ENCODE measurements at places on chromosomes 16 and 17.
A peak's percentile ranks its signal among the peaks of the same experiment; 100 is the strongest.

DNA sequence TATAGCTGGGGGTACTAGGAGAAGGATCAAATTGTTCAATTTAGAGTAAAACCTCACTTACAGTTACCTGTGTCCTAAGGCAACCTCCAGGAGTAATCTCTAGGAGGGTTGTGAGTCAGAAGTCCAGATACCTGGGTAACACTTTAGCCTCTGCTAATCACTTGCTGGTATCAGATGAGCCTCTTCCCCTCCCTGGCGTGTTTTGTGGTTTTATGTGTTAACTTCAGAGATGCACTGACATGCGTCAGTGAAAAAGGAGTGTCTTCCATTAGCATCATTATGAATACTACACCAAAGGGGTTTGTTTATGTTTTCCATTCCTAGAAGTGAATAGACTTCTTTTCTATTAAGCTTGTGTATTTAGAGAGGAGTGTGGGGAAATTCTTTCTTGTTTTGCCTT is 208.2 kb downstream of the FTO start:
- no peak for DNase-seq

GRCh38 chr16:12016291-12016947 is 39.9 kb downstream of the SNX29 start:
- DNase-seq: no peak

- no peak for DNase-seq
Measured at GRCh38 chr17:61208301-61209105, 191.1 kb upstream of the TBX2 start.

- DNase-seq: no peak
Measured at GRCh38 chr17:62591333-62591732, 36.1 kb upstream of the MRC2 start.

DNA sequence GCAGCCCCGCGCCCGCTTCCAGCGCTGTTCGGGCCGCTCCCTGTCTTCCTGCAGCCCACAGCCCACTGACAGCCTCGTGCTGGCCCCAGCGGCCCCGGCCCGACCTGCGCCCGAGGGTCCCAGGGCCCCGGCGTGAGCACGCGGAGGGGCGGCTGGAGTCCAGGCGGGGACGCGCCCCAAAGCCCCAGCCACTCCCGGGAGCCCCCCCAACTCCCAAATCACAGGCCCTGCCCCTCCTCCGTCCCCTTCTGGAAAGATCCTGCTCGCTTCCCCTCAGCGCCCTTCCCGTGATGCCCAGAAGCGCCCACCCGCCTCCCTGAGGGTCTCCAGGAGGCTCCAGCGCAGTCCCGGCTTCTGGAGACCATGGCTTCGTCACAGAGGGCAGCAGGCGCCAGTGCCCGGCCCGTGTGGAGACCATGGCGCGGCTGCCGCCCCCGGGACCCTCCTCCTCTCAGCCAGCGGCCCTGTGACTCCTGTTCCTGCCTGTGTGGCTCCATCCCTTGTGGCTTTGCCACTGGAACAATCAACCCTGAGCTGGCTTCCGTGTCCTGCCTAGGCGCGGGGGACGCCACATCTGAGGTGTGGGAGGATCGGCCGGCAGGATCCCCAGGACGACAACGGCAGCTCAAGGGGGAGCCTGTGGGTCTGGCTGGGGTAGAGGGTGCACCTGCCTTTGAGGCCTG is 3.9 kb downstream of the UTS2R start:
- DNase-seq: no peak

DNA sequence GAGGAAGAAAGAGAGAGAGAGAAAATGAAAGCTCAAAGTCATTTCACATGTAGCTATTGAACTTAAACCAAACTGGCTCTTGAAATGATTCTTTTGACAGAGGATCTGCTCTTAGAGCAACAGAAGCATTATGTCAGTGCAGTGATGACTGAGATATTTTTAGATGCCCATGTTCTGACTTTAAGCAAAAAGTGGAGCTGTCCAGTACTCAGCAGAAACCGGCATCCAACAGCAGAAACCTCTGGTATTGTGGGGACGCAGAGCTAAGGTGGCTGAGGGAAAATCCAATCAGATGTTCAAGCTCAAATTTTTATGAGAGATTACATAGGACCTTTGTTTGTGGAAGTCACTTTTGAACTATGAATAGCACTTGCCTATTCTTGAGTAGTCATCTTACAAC is 69.8 kb upstream of the ANKFN1 start:
- DNase-seq: no peak

DNA sequence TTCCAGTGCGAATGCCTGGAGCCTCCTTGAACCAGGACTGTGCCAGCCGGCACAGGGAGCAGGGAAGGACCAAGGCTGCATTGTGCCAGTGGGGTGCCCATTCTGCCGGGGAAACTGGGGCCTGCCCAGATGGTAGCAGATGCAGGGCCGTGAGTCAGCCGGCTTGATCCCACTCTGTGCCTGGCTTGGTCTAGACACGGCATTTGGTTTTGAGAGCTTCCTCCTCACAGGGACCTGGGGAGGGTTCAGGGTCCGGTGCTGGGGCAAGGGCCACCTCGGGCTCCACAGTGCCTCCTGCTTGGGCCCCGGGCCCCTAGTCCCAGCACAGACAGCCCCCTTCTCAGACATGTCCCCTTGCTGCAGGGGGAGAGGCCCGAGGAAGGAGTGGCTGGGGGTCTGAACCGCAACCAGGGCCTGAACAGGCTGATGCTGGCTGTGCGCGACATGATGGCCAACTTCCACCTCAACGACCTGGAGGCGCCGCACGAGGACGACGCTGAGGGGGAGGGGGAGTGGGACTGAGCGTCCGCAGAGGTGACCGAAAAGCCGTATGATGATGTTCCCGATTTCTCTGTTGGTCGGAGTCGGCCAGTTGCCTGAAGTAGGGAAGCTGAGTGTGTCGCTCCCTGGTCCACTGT is 7.8 kb upstream of the MC1R start:
- no peak for DNase-seq

- DNase-seq: no peak
Measured at GRCh38 chr16:15686287-15686686, 36.2 kb downstream of the NDE1 start.

DNA sequence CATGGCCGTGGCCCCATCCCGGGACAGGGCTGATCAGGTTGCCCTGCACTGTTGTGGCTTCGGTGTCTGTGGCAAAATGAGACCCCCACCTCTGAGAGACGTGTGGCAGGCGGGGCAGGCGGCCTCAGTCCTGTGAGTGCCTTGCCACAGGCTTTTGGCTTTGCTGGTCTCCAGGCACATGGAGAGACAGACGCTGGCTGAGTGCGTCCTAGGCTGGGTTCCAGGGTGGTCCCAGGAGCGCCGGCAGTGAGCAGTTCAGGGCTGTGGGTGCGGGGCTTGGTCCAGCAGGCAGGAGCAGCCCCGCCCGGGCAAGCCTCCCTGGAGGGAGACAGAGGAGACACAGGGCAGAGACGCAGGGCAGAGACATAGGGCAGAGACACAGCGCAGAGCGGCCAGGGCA is 29.2 kb downstream of the SOX8 start:
- DNase-seq: no peak

DNA sequence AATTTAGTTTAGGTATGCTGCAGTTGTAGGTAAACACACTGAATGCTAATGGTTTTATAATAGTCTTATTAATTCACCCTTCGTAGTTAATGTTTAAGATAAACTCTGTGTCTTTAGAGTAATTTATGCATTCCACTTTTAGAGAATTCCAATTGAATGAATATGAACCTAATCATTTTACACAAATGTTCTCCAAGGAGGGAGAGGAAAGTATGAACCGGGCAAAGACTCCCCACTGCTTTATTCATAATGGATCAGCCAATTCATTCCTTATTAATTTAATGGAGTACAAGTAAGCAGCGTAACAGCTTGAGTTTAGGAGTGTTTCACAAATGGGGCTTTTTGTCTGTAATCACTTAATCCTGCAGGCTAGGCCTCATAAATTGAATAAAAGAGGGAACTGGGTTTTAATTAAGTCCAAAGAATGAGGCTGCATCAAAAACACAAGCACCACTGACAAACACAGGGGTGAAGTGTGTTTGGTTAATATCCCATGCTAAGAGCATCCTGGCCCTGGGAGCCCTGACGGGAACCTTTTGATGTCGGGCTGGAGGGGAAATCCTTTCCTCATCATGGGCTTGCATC is 375.7 kb upstream of the DYNLRB2 start:
- DNase-seq: no peak

DNA sequence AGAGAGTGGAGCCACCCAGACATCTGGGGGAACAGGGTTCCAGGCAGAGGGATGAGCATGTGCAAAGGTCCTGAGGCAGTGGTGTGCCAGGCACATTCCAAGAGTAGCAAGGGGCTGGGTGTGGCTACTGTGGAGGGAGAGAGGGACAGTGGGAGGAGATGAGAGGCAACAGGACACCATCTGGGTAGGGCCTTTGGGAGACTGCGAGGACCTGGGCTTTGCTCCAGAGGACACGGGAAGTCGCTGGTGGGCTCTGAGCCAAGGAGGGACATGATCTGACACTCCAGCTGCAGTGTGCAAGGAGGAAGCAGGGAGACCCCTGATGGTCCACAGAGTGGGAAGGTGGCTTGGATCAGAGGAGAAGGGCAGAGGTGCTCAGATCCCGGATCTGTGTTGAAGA is 56.7 kb upstream of the MED9 start:
- DNase-seq: no peak

- no peak for DNase-seq
Measured at GRCh38 chr16:2713523-2713922, 6.5 kb downstream of the PRSS27 start.

GRCh38 chr17:43789482-43789881 is 9.2 kb downstream of the CFAP97D1 start:
- no peak for DNase-seq

- DNase-seq: peak; percentile 79
Measured at GRCh38 chr17:42472709-42473521, 14.2 kb downstream of the ATP6V0A1 start.

DNA sequence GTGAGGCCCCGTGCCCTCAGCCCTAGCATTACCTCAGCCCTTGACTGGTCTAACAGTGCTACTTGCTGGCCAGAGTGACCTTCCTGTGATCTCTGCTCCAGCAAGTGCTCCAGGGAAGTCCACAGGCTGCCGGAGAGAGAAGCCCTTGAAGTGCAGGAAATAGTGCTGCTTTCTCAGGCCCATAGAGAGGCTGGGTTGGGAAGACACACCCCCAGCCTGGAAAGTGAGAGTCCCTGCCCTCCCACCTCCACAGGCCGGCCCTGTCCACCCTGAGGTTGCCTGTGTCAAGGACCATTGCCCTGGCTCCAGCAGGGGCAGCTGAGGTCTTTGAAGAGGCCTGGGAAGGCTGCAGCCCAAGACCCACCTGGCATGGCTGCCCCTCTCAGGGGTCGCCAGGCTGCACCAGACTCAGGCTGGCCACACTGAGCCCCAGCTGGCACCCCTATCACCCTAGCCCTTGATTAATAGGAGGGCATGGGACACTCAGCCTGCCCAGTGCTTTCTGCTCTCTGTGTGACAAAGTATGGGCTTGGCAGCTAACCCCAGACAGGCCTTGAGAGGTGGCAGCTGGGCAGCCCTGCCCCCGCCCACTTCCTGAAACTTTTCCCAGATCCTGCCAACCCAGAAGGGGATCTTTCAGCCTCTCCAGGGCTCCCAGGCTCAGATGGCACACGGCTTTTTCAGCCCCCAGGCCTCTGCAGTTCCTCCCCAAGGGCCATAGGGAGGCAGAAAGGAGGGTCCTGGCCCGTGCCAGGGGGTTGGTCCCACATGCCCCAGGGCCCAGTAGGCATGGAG is 21.7 kb downstream of the ATP6V0D1 start:
- no peak for DNase-seq

GRCh38 chr17:17203173-17203730 is 2.9 kb downstream of the PLD6 start:
- DNase-seq: no peak

GRCh38 chr16:85861095-85861825 is 37.7 kb upstream of the IRF8 start:
- DNase-seq: no peak

DNA sequence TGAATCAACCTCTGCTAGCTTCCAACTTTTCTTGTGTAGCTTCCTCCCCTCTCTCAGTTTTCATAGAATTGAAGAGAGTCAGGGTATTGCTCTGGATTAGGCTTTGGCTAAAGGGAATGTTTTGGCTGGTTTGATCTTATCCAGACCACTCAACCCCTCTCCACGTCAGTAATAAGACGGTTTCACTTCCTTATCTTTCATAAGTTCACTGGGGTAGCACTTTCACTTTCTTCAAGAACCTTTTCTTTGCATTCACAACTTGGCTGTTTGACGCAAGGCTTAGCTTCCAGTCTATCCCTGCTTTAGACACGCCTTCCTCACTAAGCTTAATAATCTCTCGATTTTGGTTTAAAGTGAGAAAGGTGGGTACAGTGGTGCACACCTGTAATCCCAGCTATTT is 29.7 kb upstream of the OR1A2 start:
- no peak for DNase-seq

GRCh38 chr17:193841-194806 is 12.7 kb upstream of the DOC2B start:
- no peak for DNase-seq

GRCh38 chr17:78351449-78352006 is 8.3 kb downstream of the SOCS3 start:
- peak; percentile 65 for DNase-seq

- no peak for DNase-seq
Measured at GRCh38 chr17:44400226-44400847, 10.9 kb upstream of the ITGA2B start.
